Tibial nerve (tissue), 4 donors: ENCODE measurements at places on chromosomes 11 and 22. TPM values are rescaled to one million over a fixed set of nuclear protein-coding genes. Genes with fewer than 3 reads are reported as not detected.

- no peak overlapping the region for H3K4me3 ChIP-seq
- no peaks in the 10 kb centered on the region for H3K4me1 ChIP-seq
- no peak for DNase-seq
- peaks cover 3% of the 10 kb centered on the region for H3K36me3 ChIP-seq
- no peak overlapping the region for H3K27ac ChIP-seq
- no peaks in the 10 kb centered on the region for H3K27me3 ChIP-seq
Measured at GRCh38 chr11:121304759-121305158, 12.2 kb downstream of the SC5D start.

Gene CYTH4
- total RNA-seq = 23.1 TPM

GRCh38 chr11:34910817-34911216 lies 5.4 kb downstream of the APIP start:
- no peak for DNase-seq
- peaks cover 3% of the 10 kb centered on the region for H3K4me1 ChIP-seq
- no peak overlapping the region for H3K27ac ChIP-seq
- no peaks in the 10 kb centered on the region for H3K27me3 ChIP-seq
- no peak overlapping the region for H3K4me3 ChIP-seq
- peaks cover 24% of the 10 kb centered on the region for H3K36me3 ChIP-seq

Gene MYRF
- 7.5 TPM for total RNA-seq

- H3K27me3 ChIP-seq = no peaks in the 10 kb centered on the region
- no peaks in the 10 kb centered on the region for H3K4me1 ChIP-seq
- no peak for DNase-seq
- H3K4me3 ChIP-seq = no peak overlapping the region
- no peak overlapping the region for H3K27ac ChIP-seq
Measured at GRCh38 chr11:3830730-3831129, 10.0 kb downstream of the RHOG start.

Gene GDPD4
- not detected for total RNA-seq
